Inflammatory macrophage treated with lipopolysaccharide for 4 hours (primary cell): ENCODE measurements at places on chromosomes 7 and 10.

- peak; percentile 100 for DNase-seq
Measured at GRCh38 chr10:126041804-126042231, 145.5 kb downstream of the FANK1 start.

GRCh38 chr7:155368894-155369600 lies 71.4 kb downstream of the INSIG1 start:
- peak; percentile 49 for DNase-seq

GRCh38 chr10:65083222-65083621 lies 1562.0 kb downstream of the REEP3 start:
- no peak for DNase-seq

GRCh38 chr10:101575091-101575490 lies 13.0 kb downstream of the POLL start:
- DNase-seq: no peak

DNA sequence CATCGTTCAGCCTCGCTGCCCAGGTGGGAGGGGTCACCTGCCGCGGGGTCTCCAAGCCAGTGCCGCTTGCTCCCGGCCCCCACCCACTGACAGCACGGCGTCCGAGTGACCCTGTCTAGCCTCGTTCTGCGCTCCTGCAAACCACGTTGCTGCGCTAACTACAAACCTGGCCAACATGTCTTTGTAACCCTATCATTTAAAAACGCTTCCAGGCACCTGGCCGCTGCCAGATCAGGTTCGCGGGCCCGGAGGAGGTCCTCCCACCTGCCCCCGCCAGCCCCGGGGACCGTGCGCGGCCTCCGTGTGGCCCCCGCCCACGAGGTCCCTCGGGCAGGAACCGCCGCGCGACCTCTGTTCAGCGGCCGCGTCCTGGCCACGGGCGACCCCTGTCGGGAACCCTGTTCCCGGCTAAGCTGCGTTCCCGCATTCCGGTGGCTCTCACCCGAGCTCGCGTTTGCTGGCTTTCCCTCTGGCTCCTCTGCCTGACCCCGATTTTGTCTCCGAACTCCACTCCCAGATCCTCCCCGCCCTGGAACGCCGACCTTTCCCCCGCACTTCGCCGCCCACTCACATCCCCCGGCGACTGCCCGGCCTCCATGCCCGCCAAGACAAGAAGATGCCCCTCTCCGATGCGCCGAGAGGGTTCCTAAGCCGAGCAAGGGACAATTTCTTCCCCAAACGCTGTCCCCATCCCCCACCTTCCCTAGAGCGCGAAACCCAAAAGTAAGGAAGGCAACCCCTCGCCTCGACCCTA lies 2.4 kb downstream of the SFMBT2 start:
- DNase-seq: peak; percentile 59

DNA sequence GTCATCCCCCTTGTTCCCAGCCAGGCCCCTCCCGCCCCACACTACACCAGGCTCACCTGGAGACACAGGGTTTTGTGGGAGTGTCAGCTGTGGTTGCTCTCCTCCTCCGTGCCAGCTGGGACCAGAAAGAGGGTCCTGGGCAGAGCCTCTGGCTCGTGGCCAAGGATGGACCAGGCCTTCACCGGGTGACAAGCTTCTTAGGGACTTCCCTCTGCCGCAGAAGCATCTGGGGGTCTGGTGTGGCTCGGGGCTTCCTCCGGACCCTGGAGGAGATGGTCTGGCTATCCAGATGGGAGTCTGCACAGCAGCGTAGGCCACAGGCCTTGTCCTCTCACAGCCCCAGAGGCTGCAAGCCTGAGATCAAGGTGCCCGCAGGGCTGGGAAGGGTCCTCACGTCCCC lies 63.8 kb upstream of the CFAP46 start:
- no peak for DNase-seq

DNA sequence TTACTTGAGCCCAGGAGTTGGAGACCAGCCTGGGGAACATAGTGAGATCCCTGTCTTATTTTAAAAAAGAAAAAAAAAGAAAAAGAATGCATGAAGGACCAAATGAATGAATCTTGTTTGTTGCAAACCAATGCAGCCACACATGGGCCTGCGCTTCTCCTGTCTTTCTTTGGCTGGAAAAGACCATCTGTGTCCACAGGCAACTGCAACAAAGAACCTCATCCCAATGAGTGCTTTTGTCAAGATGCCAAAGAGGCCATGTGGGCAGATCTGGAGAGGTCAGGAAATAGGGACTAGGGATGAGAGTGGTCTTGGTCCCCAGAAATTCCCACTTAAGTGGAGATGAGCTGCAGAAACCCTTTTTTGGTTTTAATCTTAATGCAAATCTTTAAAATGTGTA lies 49.8 kb upstream of the DUSP5 start:
- DNase-seq: no peak

GRCh38 chr10:101906586-101907183 lies 63.1 kb upstream of the KCNIP2 start:
- no peak for DNase-seq

GRCh38 chr10:46216003-46216634 lies 70.7 kb upstream of the ANTXRL start:
- DNase-seq: no peak

- DNase-seq: no peak
Measured at GRCh38 chr7:16758631-16759611, 5.4 kb downstream of the TSPAN13 start.

DNA sequence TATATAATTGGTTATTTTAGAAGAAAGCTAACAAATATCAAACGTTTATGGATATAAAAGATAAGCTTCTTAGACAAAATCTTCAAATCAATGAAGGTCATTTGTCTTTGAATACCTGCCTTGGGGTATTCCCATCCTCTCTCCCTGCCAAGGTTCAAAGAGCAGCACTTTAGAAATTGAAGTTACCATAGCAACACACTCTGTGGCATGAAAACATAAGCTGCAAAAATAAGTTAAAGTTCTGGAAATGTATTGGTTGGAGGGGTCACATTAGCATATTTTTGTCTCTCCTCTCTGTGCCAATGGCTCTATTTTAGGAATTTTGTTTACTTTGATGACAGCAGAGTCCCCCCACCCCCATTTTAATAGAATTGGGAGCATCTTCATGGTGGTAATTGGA lies 12.0 kb downstream of the ECHDC3 start:
- DNase-seq: no peak

- DNase-seq: no peak
Measured at GRCh38 chr10:128979405-128979804, 487.6 kb upstream of the MGMT start.

DNA sequence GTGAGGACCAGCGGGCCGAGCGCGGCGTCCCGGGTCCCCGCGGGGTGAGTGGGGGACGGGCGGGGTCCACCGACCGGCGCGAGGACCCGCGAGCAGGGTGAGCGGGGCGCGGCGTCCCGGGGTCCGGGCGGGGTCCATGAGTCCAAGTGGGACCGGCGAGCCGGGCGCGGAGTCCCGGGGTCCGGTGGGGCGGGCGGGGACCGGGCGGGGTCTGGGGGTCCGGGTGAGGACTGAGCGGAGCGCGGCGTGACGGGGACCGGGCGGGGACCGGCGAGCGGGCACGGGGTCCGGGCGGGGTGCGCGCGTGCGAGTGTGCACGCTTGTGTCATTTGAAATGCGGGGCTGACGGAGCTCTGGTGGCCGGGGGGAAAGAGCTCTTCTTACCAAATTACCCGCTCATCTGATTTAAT lies 765 bp downstream of the CELF2 start:
- no peak for DNase-seq

DNA sequence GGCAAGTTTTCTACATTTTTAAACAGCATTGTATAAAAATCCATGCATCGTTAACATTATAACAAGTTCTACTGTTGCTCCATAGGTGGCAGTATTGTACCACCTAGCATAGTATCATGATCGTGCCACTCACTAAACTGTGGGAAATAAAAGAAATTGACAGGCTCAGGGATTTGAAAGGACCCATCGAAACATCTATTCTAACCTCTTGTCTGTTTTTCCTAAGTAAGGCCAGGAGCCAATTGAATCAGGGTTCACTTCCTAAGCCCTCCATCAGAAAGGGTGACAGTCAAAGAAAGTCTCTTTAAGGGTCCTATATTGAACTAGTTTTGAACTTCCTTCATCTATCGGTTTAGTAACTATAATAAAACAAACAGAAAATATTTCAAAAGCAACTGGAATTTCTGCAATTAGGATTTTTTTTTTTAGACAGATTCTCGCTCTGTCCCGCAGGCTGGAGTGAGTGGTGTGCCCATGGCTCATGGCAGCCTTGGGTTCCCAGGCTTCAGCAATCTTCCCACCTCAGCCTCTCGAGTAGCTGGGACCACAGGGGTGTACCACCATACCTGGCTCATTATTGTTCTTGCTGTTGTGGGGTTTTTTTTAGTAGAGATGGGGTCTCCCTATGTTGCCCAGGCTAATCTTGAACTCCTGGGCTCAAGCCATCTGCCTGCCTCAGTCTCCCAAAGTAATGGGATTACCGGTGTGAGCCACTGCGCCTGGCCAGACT lies 9.4 kb downstream of the HACD1 start:
- peak; percentile 61 for DNase-seq
